ENCODE measurements at places on chromosomes 4 and X. TPM values are rescaled to one million over a fixed set of nuclear protein-coding genes. Genes with fewer than 3 reads are reported as not detected.

CCKAR gene
- total RNA-seq, result not detected

CYTL1 gene
- total RNA-seq, result 0.62 TPM

SOX3 gene
- total RNA-seq, result not detected

RNF212 gene
- total RNA-seq, result 1.0 TPM

HS3ST1 gene
- 6.2 TPM for total RNA-seq

CT83 gene
- not detected for total RNA-seq
